ENCODE measurements at places on chromosomes 7 and 10.

DNA sequence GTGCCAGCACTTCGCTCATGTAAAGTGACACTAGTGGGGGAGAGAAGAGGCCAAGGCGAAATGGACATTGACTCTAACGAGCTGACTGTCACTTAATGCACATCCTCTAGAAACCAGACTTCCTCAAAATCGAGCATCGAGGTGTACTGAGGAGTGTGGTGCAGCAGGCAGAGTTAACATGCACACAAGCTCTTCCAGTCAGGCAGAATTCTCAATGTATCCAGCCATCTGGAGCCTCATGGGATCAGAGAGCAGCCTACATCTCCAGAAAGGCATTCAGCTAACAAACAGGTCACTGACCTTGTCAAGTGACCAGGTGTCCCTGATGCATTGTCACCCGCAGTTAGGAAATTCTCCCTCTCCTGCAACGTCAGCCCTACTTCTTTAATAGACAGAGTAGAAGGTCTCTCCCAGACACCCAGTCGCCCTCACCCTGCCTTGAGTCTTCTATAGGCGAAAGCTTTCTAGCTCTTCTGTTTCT is 259.8 kb upstream of the AOAH start:
- no peak for DNase-seq

GRCh38 chr10:35355971-35356724 is 19.8 kb downstream of the CCNY start:
- no peak for DNase-seq

- no peak for DNase-seq
Measured at GRCh38 chr7:99106411-99106810, 37.5 kb downstream of the SMURF1 start.

DNA sequence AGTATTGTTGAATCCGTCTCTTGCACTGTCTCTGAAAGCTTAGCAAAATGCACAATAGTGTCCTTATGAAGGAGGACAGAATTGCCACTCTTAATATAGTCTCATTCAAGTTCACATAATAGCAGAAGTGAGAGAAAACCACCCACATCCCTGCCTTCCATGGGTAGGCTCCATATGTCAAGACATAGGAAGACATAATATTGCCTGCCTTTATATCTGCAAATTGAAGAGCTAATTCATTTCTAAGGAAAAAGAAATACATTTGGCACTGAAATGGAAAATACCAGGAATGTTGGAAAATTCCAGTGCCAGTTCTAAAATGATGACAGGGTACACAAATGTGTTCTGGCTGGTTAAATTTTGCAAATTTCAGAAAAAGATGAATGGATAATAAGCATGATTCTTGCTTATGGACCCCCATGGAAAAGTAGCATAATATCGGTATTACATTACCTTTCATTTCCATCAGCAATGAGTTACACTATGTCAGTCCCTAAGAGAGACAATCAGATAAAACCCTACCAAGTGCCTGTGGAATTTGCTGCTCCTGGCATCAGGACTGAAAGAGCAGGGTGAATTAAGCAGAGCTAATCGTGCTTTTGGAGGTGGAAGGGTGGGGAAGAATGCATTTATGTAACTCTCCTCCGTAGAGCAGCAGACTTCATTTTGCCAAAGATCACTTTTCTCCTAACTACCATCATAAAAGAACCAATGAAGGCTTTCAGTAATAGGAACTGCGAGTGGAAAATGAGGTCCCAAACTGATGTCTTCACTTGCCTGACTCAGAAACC is 312.6 kb downstream of the FGFR2 start:
- DNase-seq, result no peak

DNA sequence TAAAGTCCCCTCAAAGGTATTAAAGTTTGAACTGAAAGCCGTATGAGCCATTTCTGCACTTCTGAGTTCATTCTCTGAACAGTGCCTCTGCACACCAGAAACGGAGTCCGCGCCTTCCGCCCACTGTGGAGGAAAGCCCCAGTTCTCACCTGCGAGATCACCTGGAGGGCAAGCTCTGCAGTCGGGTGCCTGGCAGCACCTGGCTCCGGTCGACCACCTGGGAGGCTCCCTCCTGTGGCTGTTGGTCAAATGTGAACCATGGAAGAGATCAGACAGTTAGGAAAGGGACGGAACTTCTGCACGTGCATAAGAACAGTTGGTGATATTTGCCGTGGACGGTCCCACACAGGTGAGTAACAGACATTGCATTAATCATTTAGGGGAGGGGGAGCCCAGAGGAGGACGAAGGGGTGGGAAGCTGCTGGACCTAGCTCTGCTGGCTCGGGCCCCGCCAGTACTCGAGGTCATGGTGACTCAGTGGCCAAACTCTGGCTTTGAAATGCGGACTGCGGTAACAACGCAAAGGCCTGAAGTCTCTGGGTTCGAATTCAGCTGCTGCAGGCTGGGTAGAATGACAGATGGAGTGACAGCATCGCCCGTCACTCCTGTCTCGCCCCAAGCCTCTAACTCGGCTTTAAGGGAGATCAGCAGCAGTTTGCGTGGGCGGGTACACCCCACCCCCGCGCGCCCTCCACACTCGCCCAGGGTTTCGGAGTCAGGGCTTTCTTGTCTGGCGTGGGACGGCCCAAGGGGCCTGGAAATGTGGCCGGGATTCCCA is 1.7 kb upstream of the DPYSL4 start:
- DNase-seq, result no peak

DNA sequence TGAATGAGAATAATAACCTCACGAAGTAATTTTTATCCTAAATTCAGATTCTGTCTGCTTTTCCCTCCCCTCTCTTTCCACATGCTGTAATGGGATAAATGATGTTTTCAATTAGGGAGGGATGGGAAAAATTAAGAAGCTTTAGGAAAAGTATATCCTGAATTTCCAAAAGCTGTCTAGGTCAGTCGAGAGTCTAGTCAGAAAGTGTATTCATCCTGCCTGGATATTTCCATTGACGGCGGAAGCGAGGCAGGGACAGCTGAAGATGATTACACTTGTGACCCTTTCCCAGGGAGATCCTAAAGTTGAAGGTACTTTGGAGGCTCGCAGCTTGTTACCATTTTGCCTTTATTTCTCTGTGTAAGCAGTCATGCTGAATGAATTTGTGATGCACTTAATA is 204.1 kb downstream of the ZNF365 start:
- no peak for DNase-seq

DNA sequence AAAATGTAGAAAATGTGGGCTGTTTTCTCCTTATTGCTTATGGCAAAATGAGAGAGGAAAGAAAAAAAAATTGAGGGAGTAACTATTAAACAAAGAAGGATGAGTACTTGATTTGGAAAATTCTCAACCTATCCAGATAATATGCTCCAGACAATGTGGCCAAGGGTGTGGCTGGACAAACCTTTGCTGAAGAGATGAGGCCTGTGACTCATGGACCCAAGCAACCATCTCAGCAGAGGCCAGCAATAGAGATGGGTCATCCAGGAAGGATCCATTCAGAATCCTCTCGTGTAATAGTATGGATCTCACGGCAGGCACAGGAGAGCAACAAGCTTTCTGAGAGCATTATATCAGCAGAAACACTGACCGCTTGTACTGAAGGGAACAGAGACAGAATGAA is 120.3 kb upstream of the CELF2 start:
- DNase-seq, result no peak

DNA sequence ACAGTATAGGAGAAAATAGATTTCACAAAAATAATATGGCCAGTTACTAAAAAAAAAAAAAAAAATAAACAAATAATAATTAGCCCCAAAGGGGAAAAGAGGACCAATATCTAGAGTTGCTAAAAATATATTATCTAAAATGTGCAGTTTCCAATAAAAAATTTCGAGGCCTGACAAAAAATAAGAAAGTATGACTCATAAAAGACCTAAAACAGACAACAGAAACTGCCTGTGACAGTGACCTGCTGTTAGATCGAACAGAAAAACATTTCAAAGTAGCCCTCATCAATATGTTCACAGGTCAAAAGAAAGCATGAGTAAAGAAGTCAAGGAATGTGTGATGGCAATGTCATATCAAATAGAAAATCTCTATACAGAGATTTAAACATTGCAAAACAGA is 11.8 kb upstream of the TSPAN12 start:
- no peak for DNase-seq

GRCh38 chr7:106774768-106775551 is 90.1 kb upstream of the PIK3CG start:
- DNase-seq, result no peak

DNA sequence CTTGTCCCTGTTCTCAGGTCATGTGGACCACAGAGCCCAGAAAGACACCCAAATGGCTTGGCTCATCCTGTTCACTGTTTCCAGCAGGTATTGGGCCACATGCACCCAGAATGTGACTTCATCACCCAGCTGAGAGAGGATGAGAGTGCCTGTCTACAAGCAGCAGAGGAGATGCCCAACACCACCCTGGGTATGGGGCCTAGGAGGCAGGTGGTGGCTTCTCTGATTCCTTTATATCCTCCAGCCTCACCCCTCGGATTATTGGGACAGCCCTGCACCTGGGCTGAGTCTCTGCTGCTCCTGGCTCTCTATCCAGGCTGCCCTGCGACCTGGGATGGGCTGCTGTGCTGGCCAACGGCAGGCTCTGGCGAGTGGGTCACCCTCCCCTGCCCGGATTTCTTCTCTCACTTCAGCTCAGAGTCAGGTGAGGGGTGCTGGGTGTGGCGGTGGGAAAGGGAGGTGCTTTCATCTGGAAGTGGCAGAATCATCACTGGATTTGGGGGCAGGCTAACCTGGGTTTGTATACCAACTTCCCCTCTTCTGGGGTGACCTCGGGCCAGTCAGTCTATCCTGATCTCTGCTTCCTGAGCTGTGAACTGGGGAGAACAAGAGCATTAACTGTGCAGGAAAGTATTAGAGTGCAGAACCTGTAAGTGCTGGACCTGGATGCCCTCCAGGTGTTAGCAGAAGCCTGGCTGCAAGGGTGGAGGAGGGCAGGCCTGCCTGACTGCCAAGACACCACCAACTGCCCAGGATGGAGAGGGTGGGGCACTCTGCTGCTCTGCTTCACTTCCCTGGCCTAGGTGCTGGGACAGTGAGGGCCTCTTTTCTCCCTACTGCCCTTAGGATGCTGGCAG is 5.2 kb downstream of the GHRHR start:
- DNase-seq, result no peak

DNA sequence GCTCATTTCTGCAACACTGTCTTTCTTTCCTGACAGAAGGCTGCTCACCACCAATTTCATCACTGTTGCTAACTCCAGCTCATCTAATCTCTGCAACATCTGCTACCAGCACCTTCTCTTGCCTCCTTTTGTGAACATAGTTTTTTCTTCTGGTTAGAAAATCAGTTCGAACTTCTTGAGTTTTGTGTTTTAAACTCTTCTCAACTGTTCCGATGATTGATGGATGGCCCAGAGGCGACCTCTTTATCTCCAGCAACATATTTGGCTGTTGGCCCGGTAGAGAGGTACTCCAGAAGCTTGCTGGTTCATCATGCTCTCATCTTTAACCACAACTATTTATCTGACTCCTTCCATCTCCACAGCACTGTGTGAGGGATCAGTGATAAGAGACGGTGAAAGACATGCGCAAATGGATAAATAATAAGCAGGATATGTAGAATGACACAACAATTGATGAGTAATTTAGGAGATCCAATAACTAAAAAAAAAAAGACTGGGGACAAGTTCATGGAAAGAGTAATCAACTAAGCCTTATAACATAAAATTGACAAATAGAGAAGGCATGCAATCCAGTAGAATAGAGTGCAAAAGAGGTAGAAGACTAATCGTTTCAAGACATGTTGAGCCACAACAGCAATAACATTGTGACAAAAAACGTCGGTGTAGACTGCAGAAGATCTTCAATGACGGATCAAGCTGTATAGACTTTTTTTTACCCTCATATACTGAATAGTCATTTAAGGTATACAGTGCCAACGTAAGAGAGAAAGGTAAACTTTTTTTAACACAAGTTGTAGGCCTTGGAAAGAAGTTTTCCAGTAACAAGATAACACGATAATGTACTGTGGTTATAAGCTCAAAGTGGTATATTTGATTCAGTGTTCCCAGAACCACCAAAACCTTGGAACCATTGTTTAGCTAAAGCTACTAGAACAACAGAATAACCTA is 152.2 kb downstream of the CRPPA start:
- DNase-seq, result no peak

DNA sequence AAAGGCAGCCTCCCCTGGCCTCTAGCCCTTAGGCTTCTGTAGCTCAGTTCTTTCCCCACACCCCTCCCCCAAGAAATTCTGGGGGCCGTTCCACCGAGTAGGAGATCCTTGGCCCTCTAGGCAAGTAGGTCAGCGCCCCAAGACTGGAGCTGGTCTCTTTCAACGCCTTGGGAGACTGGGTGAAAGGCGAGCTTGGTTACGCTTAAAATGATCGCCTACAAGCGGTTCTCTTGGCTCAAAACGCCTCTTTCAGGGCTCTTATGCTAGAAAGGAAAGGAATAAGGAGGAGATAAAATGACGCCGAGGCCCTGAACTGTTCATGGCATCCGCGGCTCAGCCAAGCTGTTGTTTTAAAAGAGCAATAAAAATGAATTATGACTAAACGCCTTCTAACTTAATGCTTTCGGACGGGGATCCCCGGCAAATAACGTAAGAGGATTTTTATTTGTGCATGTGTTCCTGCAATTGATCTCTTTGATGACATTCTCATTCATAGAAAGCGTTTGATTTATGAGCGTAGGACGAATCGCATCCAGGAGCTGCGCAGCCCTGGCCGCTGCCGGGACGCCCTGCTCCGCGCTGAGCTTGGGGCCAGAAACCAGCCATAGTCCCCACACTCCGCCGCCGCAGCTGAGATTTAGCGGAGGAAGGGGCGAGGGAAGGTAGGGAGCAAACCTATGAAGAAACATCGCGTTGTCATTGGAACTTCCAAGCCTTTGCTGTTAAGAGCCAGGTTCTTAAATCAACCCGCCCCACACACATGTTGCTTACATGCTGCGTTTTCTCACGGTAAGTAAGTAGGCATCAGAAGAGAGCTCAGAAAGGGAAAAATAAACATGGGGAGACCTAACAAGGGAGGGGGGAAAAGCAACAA is 3.0 kb upstream of the HOXA1 start:
- DNase-seq, result no peak

DNA sequence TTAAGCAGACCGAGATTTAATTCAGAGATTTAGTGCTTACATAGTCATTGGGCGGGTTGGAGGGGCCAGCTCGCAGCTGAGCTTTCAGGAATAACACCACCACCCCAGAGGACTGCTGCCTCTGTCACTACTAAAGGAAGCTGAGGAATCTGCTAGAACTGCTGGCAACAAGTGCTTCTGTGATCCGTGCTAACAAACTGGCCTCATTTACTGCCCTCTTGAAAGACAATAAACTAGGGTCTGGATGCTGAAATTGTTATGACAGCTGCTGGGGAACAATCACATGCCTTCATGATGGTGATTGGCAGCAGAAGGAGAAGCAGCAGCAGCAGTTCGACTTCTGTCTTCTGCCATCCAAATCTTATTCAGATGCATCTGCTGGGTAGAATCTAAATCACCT is 285.5 kb upstream of the TAC1 start:
- no peak for DNase-seq

- DNase-seq, result no peak
Measured at GRCh38 chr7:18829858-18830285, 287.6 kb downstream of the TWIST1 start.

- no peak for DNase-seq
Measured at GRCh38 chr10:71782917-71783490, 9.7 kb upstream of the VSIR start.

- DNase-seq, result no peak
Measured at GRCh38 chr10:93601146-93601773, at the start of gene RBP4. Gene RBP4 (minus strand): TSS chr10:93601235. CDS start chr10:93601028, 207 bp downstream.

Measured in AML-193 (cell line).